Calu3 (cell line): ENCODE measurements at places on chromosomes 1 and 21. TPM values are rescaled to one million over a fixed set of nuclear protein-coding genes. Genes with fewer than 3 reads are reported as not detected.
A peak's percentile ranks its signal among the peaks of the same experiment; 100 is the strongest.

MYBPHL gene
- total RNA-seq, result not detected in 2 replicates

- no peaks in the 10 kb centered on the region for H3K27me3 ChIP-seq
- H3K36me3 ChIP-seq, result peaks cover 19% of the 10 kb centered on the region
- peak overlapping the region; percentile 71 for H3K4me3 ChIP-seq
Observed at GRCh38 chr1:95118067-95118499, 928 bp downstream of the TLCD4 start.

GRCh38 chr21:44706026-44706705 lies 5.2 kb downstream of the TSPEAR start:
- H3K4me1 ChIP-seq, result no peaks in the 10 kb centered on the region
- H3K4me3 ChIP-seq, result no peak overlapping the region
- no peak for DNase-seq
- peaks cover 86% of the 10 kb centered on the region for H3K27me3 ChIP-seq
- no peaks in the 10 kb centered on the region for H3K36me3 ChIP-seq

DNA sequence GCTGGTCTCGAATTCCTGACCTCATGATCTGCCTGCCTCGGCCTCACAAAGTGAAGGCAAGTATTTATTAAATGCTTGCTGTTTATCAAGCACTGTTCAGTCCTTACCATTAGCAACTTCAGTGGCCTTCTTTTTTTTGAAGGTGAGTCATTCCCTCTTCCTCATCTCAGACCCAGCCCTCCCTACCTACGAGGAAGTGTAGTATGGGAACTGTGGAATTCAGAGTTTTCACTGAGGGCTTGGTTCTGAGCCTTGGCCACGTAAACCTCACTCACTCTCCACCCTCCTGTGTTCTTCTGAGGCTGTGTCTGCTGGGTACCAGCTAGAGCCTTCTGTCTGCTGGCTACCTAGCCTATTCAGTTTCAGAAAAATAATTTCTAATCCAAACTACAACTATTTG lies 218.3 kb upstream of the SGIP1 start:
- H3K36me3 ChIP-seq, result no peaks in the 10 kb centered on the region
- peak overlapping the region; percentile 22 for H3K27ac ChIP-seq
- H3K27me3 ChIP-seq, result no peaks in the 10 kb centered on the region
- DNase-seq, result peak; percentile 63
- H3K4me3 ChIP-seq, result no peak overlapping the region
- peaks cover 28% of the 10 kb centered on the region for H3K4me1 ChIP-seq

- peaks cover 13% of the 10 kb centered on the region for H3K4me1 ChIP-seq
- no peak for DNase-seq
- no peaks in the 10 kb centered on the region for H3K27me3 ChIP-seq
- no peak overlapping the region for H3K4me3 ChIP-seq
- H3K27ac ChIP-seq, result peak overlapping the region; percentile 29
- H3K36me3 ChIP-seq, result peaks cover 11% of the 10 kb centered on the region
Observed at GRCh38 chr1:158039380-158039779, 45.9 kb downstream of the KIRREL1 start.

DNA sequence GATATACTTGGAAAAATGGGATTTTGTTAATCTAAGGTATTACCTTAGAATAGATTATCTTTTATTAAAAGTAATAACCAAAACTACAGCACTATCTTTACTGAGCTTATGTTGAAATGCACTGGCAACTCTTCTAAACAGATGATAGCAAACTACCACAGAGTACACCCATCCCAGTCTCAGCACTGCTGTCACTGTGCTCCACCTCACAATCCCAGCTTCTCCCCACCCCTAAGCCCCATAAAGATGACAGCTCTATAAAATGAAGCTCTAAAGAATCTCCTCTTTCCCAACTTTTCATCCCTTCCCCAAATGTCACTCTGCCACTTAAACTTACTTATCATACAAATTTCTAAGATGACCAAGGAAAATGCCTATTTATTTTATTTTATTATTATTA lies 6.4 kb downstream of the DSTYK start:
- no peak overlapping the region for H3K27ac ChIP-seq
- peaks cover 1% of the 10 kb centered on the region for H3K4me1 ChIP-seq
- no peaks in the 10 kb centered on the region for H3K27me3 ChIP-seq
- H3K36me3 ChIP-seq, result no peaks in the 10 kb centered on the region
- H3K4me3 ChIP-seq, result no peak overlapping the region

- peaks cover 4% of the 10 kb centered on the region for H3K36me3 ChIP-seq
- H3K4me1 ChIP-seq, result no peaks in the 10 kb centered on the region
- peak overlapping the region; percentile 65 for H3K4me3 ChIP-seq
- peak; percentile 44 for DNase-seq
- no peaks in the 10 kb centered on the region for H3K27me3 ChIP-seq
- H3K27ac ChIP-seq, result no peak overlapping the region
Observed at GRCh38 chr1:16048573-16049189, 5.1 kb downstream of the CLCNKB start.

DNA sequence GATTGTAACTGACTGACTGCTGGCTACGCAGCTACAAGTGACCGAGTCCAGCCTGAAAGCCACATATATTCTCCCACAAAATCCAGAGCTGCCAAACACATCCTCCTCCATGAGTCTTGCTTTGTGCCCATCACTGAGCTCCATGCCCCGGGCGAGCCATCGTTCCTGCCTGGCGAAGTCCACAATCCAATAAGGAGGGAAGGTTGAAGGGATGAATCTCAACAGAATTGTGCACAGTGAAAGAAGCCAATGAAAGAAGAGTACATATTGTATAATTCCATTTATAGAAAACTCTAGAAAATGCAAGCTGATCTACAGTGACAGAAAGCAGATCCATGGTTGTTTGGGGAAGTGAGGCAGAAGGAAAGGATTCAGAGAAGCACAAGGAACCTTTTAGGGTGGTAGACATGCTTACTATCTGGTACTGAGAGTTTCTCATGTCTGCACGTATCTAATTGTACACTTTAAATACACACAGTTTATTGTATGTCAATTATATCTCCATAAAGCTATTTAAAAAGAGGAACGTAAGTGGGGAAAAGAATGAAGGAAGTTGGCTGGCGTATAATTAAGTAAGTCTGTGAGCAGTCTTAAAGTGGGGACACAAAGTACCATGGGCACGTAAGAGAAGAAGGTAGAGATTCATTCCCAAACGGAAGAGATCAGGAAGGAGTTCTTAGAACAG lies 115.9 kb upstream of the JUN start:
- H3K36me3 ChIP-seq, result peaks cover 6% of the 10 kb centered on the region
- DNase-seq, result no peak
- H3K4me3 ChIP-seq, result no peak overlapping the region
- H3K4me1 ChIP-seq, result peaks cover 50% of the 10 kb centered on the region
- no peaks in the 10 kb centered on the region for H3K27me3 ChIP-seq
